T-helper 2 cell treated with Interferon-gamma antibody and Interleukin-4, amounts not matched to agents 5 μg/mL and 100 μg/mL, for 36 hours (primary cell): ENCODE measurements at places on chromosomes 12 and 14.

DNA sequence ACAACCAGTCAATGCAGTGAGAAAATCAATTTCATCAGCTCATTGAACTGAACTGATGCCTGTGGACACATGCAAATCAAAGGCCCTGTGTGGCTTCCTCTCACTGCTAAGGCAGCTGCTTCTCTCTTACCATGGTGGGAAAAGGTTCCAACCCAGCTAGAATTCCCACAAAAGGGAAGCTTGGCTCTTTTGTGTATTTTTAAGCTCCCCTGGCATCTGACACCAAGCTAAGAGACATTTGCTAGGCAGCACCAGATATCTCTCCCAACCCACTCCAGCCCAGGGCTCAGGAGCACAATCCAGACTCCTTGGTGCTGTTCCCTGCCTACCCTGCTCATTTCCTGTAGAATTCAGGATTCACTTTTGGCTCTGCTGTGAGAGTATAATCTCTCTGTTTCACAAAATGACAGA, 129.6 kb downstream of the GXYLT1 start:
- DNase-seq = no peak

- no peak for DNase-seq
These were observed 1553.8 kb upstream of the FLRT2 start for GRCh38 chr14:83975841-83976770.

- no peak for DNase-seq
These were observed 11.8 kb downstream of the NACA start for GRCh38 chr12:56713345-56713744.

DNA sequence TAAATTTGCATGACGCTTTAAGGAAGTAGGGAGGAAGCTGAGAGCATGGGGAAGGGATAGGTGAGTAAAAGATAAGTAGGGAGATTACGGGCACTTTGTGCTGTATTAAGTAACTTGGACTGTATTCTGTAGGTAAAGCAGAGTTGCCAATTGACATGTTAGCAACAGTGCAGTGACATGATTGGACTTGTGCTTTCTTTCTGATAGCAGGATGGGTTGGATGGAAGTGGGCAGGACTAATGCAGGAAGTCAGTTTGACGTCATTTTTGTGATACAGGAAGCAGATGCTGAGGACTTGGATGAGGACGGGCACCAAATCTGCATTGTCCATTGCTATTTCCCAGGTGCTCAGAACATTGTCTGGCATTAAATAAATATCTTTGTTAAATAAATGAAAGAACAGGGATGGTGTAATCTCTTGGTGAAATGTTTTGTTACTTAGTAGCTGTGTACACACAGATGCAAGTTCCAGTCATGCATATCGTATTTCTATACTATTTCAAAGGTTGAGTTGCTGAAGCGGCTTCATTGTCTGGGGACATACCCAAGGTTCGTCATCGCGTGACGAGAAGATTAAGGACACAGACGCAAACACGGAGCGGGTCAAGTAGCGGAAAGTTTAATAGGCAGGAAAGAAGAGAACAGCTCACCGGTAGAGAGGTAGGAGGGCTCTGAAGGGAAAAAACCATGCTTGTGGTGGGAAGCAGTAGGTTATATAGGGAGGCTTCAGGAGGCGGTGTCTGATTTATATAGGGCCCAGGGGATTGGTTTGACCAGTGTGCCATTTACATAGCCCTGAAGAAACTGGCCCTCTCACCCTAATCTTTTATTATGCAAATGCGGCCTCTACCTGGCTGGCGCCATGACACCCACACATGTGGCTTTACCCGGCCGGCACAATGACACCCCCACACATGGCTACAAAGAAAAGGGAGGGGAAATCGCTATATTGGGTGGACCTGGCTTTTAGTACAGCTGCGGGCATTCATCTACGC, 30.7 kb downstream of the GUCY2C start:
- no peak for DNase-seq

DNA sequence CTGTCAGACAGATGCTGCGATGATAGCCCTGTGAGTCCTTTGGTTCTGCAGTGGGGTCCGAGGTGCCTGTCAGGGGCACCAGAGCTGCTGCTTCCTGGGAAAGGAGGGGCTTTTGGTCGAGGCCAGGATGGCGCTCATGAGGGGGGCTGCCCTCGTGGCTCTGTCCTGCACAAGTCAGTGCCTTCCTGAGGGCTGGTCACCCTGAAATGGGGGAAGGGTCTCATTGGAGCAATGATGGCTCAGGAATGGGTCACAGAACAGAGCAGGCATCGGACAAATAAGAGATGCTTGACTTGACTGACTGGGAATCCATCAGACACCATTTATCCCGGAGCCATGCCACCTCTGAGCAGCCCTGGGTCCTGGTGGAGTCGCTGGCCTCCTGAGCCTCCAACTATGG, 121.9 kb downstream of the ADGRD1 start:
- DNase-seq = no peak

DNA sequence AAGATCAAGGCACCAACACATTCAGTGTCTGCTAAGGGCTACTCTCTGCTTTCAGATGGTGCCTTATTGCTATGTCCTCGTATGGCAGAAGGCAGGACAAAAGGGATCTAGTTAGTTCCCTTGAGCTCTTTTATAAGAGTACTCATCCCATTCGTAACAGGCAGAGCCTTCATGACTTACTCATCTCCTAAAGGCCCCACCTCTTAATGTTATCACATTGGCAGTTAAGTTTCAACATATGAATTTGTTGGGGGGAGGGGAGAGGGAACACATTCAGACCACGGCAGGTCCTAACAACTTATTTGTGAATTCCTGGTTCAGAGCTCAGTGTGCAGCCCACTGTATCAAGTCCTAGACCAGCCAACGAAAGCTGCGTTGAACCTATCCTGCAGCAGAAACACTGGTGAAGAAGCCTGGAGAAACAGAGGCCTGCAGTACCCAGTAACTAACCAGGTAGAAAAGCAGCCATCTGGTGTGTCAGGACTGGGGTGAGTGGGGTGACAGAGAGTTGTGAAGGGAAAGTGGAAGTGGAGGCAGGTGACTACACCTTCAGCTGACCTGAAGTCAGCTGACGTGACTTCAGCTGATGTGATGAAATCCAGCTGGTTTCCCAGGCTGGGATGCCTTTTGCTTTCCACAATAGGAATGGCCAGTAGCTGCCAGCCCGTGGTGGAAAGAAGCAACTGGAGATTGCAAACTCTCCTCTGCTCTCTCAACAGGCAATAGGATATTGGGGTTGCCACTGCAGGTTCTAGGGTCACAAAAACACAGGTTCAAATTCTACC, 101.6 kb upstream of the PLXNC1 start:
- DNase-seq = no peak

- no peak for DNase-seq
These were observed 412.8 kb upstream of the MGAT4C start for GRCh38 chr12:86669010-86669409.

- no peak for DNase-seq
These were observed 17.4 kb downstream of the IGF1 start for GRCh38 chr12:102462795-102463465.

GRCh38 chr14:58772116-58772515, 134.4 kb downstream of the DACT1 start:
- DNase-seq = no peak

GRCh38 chr14:67879026-67879425, 59.4 kb downstream of the RAD51B start:
- no peak for DNase-seq

DNA sequence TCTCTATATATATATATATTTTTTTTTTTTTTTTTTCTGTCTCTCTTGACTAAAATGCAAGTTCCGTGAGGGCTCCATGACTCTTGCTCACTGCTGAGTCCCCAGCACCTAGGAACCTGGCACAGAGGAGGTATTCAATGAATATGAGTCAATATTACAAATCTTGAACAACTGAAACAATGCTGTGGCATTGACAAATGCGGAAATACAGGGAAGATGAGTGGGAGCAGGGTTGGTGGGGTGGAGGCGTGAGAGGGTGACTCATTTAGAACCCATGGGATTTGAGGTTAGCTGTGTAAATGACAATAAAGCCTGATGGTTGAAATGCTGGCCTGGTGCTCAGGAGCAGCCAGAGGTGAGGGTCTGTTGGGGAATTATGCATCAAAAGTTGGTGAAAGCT, 121.7 kb upstream of the FUT8 start:
- peak; percentile 74 for DNase-seq

DNA sequence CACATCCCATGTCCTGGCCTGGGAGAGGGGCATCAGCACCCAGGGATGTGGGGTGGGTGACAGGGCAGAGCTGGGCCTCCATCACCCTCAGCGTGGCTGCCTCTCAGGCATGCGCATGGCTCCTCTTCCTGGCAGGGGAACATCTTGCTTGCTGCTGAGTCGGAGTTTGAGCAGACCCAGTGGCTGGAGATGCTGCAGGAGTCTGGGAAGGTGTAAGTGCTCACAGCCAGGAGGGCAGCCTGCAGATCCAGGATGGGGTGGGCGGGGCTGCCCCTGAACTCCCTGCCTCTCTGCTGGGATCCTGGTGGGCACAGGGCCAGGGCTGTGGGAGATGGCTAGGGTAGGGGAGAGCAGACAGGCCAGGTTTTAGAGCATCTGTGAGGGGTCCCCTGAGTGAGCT, 16.2 kb downstream of the PLEKHD1 start:
- DNase-seq = no peak

DNA sequence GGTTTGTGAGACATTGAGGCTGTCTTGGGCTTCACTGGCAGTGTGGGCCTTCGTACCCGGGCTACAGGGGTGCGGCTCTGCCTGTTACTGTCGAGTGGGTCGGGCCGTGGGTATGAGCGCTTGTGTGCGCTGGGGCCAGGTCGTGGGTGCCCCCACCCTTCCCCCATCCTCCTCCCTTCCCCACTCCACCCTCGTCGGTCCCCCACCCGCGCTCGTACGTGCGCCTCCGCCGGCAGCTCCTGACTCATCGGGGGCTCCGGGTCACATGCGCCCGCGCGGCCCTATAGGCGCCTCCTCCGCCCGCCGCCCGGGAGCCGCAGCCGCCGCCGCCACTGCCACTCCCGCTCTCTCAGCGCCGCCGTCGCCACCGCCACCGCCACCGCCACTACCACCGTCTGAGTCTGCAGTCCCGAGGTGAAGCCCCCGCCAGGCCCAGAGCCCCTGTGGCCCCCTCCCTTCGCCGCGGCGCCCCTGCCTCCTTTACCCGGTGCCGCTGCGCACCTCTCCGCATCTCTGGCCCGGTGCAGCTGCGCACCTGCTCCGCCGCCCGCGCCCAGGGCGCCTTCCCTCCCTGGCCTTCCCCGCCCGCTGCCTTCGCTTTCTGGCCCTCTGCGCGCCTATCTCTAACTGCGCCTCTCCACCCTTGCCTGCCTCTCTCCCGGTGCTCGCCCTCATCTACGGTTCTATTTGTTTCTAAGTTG, at the start of gene ENO2:
Gene ENO2, plus strand, starts transcription at position 335 of the 701 bp plus-strand sequence. CDS start 1,253 bp downstream, outside the sequence.
- peak; percentile 85 for DNase-seq

DNA sequence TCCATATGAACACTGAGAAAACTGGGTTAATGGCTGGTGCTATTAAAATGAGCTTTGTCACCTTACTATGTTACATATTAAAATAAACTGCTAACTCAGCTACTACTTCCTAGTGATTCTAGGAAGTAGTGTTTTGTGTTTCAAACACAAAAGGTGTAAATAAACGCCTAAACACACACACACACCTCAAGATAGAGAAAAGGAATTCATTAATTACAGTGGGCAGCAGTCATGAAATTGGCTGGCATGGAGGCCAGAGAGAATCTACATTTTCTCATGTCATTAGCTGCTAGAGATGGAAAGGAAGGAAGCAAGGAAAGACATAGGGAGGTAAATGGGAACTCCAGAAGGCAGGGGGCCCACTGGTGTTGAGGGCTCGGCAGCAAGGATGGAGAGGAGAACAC, 787 bp upstream of the PRMT5 start:
- DNase-seq = no peak

DNA sequence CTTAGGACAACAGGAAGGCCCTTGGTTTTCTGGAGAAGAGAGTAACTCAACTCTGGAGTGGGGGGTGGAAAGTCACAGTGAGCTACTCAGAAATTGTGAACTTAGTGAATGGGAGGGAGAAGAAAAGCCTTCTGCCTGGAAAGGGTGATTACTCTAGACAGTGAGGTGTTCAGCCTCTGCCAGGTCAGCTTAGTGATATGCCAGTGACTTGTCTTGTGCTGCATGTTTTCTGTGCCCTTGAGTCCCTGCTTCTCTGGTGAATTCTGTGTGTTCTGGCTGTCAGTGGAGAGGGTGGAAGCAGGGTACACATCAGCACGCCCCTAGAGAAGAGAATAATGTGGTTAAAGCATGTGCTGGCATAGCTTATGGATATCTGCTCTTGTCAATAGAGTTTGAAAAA, 13.4 kb downstream of the ATP23 start:
- DNase-seq = no peak

DNA sequence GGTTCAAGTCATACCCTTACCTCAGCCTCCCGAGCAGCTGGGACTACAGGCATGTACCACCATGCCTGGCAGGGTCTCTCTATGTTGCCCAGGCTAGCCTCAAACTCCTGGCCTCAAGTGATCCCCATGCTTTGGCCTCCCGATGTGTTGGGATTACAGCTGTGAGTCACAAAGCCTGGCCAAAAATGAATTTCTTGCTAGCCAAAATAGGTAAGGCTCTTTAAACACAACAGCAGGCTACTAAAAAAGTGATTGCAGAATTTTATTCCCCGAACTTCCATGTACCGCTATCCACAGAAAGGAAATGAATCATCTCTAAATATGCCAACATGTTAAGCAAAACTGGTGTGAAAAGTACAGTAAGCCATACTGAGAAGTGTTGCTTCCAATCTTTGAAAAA, 50.6 kb downstream of the WDHD1 start:
- DNase-seq = no peak

GRCh38 chr12:110849748-110850403, 3.1 kb downstream of the CCDC63 start:
- DNase-seq = no peak

DNA sequence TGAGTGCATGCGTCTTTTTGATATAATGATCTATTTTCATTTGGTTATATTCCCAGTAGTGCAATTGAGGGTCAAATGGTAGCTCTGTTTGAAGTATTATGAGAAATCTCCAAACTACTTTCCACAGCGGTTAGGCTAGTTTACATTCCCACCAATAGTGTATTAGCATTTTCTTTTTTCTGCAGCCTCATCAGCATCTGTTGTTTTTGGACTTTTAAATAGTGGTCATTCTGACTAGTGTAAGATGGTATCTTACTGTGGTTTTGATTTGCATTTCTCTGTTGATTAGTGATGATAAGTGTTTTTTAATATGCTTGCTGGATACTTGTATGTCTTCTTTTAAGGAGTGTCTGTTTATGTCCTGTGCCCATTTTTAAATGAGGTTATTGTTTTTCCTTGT, 3.7 kb upstream of the KLRC1 start:
- DNase-seq = no peak
